ENCODE measurements at places on chromosomes 13 and 19.

DNA sequence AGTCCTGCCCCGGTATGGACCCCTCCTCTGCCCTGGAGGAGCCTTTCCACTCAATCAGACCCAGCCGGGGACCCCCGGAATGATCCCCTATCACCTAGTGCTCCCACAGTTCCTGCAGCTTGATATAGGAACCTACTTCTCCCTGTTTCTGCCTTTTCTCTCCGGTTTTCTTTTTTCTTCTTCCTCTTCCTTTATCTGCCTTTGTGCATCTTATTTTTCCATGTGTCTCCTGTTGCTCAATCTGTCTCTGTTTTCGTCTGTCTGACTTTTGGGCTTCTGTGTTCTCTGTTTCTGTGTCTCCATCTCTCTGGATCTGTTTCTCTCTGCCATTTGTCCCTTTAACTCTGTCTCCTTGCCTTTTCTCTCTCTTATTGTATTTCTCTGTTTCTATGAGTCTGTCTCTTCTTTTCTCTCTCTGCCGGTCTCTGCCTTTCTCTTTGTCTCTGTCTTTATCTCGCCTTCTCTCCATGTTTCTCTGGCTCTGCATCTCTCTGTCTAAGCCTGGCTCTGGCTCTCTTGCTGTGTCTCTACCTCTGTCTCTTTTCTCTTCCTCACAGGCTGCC, 10.0 kb downstream of the MEGF8 start:
- no peak for DNase-seq

GRCh38 chr13:25744178-25744577, 307.6 kb downstream of the SHISA2 start:
- DNase-seq: no peak

GRCh38 chr13:82749551-82749950, 1132.7 kb downstream of the SLITRK1 start:
- DNase-seq: no peak

GRCh38 chr13:26821672-26822071, 61.1 kb upstream of the GPR12 start:
- no peak for DNase-seq

Data from effector memory CD8-positive, alpha-beta T cell (primary cell).